ENCODE measurements at places on chromosomes 4 and X.

- DNase-seq: no peak
These were observed 771 bp upstream of the RBPJ start for GRCh38 chr4:26319949-26320537.

DNA sequence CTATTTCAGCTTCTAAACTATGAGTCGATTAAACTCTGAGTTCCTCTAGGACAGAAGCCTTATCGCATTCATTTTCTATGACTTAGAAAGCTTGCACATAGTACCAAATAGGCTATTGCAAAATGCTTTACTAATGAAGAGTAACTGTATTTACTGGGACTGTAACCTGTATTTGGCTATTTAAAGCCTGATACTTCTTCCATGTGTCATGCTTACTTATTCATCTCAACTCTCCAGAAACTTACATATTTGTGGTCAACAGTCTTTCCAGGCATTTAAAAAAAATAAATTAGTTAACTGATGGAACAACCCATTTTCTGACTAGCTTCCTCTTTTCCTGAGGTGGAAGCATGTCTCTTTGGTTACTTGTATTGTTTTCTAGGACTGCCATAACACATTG, 467.9 kb downstream of the PCDH11X start:
- DNase-seq: no peak

DNA sequence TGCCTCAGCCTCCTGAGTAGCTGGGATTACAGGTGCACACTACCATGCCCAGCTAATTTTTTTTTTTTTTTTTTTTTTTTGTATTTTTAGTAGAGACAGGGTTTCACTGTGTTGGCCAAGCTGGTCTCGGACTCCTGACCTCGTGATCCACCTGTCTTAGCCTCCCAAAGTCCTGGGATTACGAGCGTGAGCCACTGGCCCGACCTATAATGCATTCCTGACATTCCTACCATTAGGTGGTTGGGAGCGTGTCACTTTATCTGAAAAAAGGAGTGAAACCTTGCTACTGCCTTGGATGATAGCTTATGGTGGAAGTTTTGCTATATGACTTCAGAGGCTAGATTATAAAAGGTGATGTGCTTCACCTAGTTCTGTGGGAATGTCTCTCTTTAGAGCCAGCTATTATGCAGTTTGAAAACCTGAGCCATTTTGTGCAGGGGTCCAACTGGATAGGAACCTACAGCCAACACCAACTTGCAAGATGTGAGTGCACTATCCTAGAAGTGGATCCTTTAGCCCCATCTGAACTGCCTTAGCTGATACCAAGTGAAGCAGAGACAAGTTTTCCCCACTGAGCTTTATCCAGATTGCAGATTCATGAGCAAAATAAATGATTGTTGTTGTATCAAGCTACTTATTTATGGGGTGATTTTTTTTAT, 29.8 kb upstream of the EMCN start:
- no peak for DNase-seq

- no peak for DNase-seq
These were observed 203.4 kb downstream of the MAML3 start for GRCh38 chr4:139950568-139950967.

DNA sequence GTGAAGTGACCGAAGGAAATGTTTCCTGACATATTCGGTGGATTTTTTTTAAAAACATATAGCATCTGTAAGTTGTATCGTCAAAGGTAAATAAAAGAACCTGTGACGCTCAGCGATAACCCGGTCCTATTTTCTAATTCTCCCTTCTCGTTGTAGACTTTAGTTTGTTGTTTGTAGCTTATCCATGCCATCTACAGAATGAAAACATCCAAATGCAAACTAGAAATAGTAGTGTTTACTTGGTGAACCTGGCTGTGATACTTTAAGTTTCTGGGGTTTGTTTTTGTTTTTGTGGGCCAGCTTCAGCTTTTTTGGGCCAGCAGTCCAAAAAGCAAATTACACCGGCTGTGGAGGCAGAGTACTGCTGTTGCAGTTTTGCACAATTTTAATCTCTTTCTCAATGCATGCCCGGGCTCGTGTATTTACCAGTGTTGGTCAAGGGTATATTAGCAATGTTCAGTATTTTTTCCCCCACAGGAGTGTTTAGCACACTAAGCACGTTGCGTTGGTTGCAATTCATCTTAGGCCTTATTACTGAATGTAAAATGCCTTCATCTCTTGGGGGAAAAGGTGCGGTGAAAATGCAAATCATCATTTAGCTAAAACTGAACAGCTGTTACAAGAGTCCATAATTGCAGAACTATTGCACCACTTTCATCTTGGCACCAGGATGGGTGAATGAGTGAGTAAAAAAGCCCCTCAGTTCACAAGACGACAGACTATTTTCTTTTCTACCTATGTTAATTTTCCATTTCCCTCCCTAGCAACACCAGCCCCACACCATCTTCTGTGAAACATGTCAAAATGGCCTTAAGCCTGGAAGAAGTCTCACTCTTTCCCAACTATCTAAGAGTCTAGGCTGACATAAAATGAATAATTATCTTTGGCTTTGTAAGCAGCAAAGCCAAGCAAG, 1.7 kb upstream of the CNOT6L start:
- peak; percentile 57 for DNase-seq

GRCh38 chr4:100849319-100849718, 331.5 kb upstream of the EMCN start:
- DNase-seq: no peak

DNA sequence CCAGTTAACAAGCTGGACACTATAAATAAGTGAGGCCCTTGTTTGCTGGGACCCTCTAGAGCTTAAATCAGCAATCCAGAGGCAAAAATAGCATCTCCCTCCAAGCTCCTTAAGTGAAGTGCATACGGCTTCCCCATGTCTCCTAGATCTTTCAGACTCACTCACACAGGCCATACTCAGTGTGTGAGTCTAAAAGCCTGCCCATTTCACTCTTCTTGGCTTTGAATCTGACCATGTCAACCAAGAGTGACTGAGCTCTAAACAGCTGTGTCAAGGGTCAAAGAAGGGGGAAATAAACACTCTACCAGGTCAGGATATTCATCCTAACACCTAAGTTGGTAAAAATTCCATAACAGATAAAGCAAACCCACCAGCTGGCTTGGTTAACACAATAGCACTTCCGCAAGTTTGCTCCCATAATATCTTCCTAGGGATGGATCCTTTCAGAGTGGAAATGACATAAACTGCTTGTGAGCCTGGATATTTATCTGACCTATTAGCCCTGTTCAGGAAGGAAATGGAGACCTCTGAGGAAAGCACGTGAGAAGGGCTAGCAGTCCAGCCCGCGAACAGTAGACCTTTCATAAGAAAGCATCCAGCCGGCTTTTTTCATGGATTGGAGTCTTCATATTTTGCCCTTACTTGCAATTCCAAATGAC, 65.6 kb downstream of the MID1 start:
- no peak for DNase-seq

DNA sequence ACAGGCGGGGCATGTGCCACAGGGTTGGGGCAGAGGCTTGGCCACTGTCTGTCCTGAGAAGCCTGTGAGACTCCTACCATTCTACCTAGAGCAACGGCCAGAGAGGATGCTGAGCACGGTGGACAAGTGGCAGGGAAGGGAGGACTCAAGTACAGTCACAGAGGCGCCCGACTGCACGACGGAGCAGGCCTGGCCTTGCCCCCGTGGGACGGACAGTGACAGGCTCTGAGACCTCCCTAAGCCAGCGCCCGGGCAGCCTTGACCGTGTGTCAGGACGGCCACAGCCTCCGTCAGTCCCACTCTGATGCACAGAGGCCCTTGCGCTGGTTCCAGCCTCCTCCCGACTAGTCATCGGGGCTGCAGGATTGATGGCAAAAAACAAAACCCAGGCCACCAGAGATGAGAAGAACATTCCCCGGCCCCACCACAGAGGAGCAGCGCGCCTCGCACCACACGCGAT, 36.7 kb upstream of the MXD4 start:
- DNase-seq: no peak

DNA sequence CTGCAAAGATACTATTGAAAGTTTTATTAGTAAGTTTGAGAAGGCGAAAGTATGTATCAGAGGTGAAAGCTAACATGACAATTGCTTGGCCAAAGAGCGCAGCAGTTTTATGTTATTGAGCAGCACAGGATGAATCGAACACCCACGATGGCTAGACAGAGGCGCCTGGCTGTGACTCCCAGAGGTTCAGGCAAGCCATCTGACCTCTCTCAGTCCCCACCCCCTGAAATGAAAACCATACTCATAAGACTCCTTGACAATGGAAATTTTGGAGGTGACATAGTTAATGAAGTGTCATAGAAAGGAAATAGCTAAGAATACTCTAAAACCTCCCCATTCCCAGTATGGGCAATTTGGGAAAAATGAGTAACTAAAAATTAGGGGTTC, 70.6 kb downstream of the MGST2 start:
- no peak for DNase-seq

GRCh38 chr4:146833530-146833929, 112.1 kb downstream of the TTC29 start:
- no peak for DNase-seq

DNA sequence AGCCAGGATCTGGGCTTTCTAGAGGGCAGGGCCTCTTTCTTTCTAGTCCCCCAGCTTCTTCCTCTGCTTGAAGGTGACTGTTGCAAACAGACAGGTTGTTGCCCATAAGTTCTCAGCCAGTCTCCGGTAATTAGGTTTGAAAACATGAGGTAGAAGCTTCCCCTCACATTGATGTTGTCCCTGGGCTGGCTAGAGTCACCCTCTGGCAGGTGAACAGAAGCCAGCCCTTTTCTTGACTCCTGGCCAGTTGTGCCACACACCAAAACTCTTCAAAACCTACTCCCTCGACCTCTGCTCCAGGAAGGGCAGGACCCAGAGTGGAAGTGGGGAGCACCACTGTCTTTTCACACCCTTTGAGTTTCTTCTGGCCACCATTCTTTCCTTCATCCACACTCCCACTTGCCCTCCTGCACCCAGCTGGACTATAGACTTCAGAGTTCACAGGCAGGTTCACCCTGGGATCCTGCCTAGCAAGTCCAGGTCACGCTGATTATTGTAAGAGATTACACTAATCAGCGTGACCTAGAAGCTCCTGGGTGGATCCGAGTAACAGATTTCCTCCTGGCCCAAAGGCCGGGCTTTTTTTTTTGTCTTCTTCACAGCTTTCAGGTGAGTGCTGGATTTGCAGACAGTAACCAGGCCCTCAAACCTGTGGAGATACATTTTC, 37.4 kb upstream of the ARHGAP6 start:
- DNase-seq: no peak

- no peak for DNase-seq
These were observed 345.1 kb upstream of the TACR3 start for GRCh38 chr4:104064646-104065577.

- DNase-seq: no peak
These were observed 22.8 kb downstream of the MEPE start for GRCh38 chr4:87855559-87855958.

DNA sequence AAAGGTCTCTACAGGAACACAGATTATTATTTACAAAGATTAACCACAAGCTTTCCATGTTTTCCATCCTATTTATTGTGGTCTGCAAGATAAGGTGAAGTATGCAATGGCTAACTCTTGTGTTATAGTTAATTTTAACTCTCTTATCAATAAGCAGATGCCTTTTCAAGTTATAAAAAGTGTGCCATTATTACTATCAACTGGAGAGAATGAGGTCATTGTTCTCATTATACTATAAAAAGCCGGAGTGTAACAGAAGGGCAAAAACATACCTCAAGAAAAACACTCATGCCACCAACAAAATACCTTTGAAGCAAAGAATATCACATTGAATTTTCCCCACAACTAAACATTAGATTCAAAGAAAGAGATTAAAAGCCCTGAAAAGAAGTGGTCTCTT, 52.0 kb upstream of the SORBS2 start:
- no peak for DNase-seq
